ENCODE measurements at places on chromosomes 1 and 21.

- DNase-seq: no peak
These were observed 458.9 kb downstream of the LMO4 start for GRCh38 chr1:87787551-87787950.

DNA sequence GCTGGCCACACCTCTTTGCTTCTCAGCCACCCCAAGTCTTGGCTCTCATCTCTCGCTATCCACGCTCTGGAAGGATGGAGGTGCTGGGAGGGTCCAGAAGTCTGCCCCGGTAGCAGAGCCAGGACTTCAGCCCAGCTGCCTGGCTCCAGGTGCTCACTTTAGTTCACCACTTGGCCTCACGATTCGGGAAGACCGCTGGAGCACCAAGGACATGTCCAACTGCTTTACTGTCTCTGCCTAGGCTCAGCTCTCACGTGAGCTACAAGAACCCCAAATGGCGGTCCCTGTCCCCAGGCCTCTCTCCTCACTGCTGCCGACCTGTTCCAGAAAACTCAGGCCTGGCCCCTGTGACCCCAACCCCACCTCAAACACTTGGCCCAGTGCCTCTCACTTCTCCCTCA is 3.4 kb downstream of the TRIM11 start:
- DNase-seq: no peak

DNA sequence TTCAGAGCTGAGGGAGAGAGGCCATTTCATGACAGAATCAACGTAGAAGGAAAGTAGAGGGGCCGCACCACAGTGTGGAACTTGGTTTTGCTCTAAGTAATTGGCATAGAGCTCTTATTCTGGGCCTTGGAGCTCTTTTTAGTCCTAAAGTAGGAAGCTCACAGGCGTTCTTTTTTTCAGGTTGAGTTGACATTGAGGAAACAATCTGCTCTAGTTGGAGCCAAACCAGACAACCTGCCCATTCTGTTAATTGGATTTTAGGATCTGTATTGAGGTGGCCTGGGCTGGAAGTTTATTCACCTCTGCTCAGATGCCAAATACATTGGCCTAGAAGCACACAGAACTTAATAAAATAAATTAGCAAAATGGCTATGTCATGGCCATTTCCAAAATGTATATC is 1093.9 kb downstream of the ADGRL2 start:
- no peak for DNase-seq

DNA sequence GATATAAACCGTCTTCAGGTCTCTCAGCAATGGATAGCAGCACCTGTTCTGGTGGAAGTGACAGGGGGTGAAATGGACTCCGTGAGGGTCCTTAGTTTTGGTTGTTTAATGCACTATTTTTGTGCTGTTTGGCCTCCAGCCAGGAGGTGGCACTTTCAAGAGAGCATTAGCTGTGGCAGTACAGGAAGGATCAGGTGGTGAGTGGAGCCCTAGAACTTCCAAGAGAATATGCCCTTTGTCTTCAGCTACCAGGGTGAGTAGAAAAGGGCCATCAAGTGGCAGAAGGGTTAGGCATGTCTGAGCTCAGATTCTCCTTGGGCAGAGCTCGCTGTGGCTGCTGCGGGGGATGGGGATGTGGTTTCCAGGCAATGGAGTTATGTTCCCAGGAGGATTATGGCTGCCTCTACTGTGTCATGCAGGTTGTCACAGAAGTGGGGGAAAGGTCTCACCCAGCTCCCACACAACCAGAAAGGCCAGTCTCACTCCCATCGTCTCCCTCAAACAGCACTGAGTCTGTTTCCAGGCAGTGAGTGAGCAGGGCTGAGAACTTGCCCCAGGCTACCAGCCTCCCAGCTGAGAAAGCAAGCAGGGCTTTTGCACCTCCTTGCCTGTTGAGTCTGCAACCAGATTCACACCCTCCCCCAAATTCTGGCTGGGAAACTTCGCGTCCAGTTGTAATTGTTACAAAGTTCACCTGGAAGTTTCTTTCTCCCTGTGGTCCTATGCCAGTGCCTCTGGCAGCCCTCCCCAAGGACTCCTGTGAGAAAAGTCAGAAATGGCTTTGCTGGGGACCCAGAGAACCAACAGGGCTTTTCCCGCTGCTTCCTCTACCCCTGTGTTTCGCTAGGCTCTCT is 39.1 kb upstream of the TTLL7 start:
- no peak for DNase-seq

DNA sequence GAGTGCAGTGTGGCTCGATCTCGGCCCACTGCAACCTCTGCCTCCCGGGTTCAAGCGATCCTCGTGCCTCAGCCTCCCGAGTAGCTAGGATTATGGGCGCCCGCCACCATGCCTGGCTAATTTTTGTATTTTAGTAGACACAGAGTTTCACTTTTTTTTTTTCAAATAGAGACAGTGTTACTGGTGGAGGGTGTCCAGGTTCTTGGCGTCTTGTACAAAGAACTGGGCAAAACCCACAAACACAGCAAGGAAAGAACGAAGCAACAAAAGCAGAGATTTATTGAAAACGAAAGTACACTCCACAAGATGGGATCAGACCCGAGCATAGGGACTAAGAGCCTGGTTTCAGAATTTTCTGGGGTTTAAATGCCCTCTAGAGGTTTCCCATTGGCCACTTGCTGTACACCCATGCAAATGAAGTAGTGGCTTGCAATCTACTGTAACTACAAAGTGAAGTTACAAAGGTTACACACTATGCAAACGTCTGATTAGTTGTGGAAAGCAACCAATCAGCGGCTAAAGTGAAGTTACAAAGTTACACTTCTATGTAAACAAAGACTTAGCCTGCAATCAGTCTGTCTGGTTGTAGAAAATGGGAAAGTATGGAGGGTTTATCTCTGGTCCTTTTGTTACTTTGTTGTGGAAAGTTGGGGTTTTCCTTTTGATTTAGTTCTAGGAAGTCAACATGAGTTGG is 199.1 kb downstream of the DYRK1A start:
- no peak for DNase-seq
